Thymus (tissue), 14 donors: ENCODE measurements at places on chromosomes 6 and 20. TPM values are rescaled to one million over a fixed set of nuclear protein-coding genes. Genes with fewer than 3 reads are reported as not detected.
A peak's percentile ranks its signal among the peaks of the same experiment; 100 is the strongest.

The AVP gene
- total RNA-seq = 0.33 TPM

The GPR6 gene
- total RNA-seq = not detected

The POPDC3 gene
- total RNA-seq = 0.33 TPM

The HSD17B8 gene
- total RNA-seq = 31.3 TPM

The PNPLA1 gene
- 0.09 TPM for total RNA-seq

DNA sequence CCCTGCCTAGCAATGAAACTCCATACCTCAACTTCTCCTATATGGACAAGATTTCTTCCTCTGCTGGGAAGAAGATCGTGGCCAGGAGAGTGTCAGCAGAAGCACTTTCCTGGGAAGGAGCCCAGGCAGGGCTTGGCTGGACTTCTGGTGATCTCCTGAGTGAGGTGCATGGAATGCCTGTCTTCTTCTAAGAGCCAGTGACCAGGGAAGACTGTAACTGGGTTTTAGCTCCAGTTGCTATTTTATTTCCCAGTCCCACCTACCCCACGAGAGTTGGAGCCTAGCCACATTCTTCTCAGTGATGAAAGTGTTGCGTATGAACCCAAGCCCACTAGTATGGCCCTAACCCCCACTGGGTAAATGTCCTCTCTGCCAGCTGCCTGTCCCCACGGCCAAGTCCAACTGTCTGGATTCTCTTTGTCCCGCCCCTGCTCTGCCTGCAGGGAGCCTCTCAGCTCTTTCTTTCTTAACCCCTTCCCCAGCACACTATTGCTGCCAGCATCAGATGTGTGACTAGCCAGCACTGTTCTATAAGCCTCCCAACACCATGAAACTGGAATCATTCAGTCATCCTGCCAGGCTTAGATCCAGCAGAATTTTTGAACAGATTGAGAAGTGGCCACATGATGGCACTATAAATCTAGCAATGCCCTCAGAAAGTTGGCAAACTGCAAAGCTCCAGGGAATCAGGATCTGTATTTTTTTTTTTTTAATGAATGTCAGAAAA is 69.8 kb upstream of the FAM184A start:
- peak; percentile 10 for DNase-seq

GRCh38 chr6:142839686-142840040 is 105.3 kb downstream of the HIVEP2 start:
- no peak for DNase-seq

- DNase-seq = no peak
Measured at GRCh38 chr20:51563486-51564332, 21.2 kb upstream of the NFATC2 start.

GRCh38 chr6:167714152-167714551 is 112.6 kb upstream of the AFDN start:
- DNase-seq = no peak

GRCh38 chr6:149194820-149195558 is 122.5 kb upstream of the TAB2 start:
- no peak for DNase-seq

GRCh38 chr20:32189691-32190615 is 17.6 kb downstream of the PLAGL2 start:
- peak; percentile 58 for DNase-seq
